ENCODE measurements at places on chromosomes 1 and 21.

- DNase-seq, result no peak
Measured at GRCh38 chr1:208919371-208919770, 664.1 kb upstream of the CAMK1G start.

- DNase-seq, result no peak
Measured at GRCh38 chr1:230002164-230002803, 64.8 kb upstream of the GALNT2 start.

- DNase-seq, result no peak
Measured at GRCh38 chr21:46441961-46442498, 16.7 kb upstream of the DIP2A start.

GRCh38 chr1:221169447-221169889, 290.2 kb downstream of the HLX start:
- DNase-seq, result no peak
